Muscle of arm (tissue), 14 donors: ENCODE measurements at places on chromosomes 11 and 22. TPM values are rescaled to one million over a fixed set of nuclear protein-coding genes. Genes with fewer than 3 reads are reported as not detected.

The GLYATL2 gene
- polyA plus RNA-seq = not detected

The OR6T1 gene
- not detected for polyA plus RNA-seq

The GVQW3 gene
- not detected for polyA plus RNA-seq

The SEZ6L gene
- 0.35 TPM for polyA plus RNA-seq

The YAP1 gene
- not detected for polyA plus RNA-seq

The NPAS4 gene
- polyA plus RNA-seq = not detected

The TEAD1 gene
- polyA plus RNA-seq = 98.4 TPM

The TRIM6 gene
- not detected for polyA plus RNA-seq

The MYOD1 gene
- polyA plus RNA-seq = 249 TPM

The DLG2 gene
- polyA plus RNA-seq = 10.5 TPM

The POU2AF3 gene
- 3.1 TPM for polyA plus RNA-seq

The BCO2 gene
- 3.4 TPM for polyA plus RNA-seq

The TRIM48 gene
- not detected for polyA plus RNA-seq
